Hippocampal formation (tissue), 2 donors: ENCODE measurements at places on chromosomes 4 and X.

DNA sequence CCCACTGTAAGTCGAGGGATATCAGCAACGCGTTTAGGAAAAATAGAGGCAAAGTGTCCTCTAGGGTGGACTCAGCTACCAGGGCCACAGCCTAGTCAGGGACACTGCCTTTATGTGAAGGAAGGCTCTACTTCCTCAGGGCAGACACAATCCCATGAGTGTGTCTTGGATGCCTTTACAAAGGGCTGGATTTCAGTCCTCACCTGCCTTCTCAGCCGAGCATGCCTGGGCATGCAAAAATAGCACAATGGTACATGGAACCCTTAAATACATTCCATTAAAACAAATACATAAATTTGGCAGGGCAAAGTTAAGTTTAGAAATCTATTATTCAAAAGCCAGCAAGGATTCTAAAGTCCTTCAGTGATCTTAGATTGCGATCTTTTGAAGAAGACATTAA, 51.1 kb downstream of the DMD start:
- DNase-seq, result no peak

- DNase-seq, result no peak
These were observed 536.2 kb downstream of the MID1IP1 start for GRCh38 chrX:39337451-39337850.

DNA sequence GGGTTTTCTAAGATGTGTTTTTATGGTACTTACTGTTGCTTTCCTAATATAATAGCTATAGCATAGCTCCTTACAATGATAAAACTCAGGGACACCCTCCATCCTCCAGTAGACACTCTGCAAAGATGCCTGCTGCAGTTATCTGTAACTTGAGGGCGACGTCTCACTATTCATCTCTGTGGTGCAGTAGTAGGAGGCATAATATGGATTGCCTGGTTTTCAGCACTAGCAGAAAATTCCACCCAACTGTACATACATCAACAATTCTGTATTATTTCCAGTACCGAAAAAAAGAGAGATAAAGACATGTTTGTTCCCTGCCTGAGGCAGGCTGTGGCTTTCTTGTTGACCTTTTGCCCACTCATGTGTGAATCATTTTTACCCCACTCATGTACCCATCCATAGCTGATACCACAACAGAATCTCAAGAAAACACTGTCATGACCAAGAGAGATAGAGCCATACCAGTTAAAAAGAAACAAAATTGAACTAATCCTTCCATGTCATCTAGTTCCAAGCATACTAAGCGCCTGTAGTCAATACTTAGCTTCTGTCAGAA, 220.1 kb downstream of the RAB28 start:
- no peak for DNase-seq

GRCh38 chr4:140653718-140654494, 85.1 kb upstream of the UCP1 start:
- no peak for DNase-seq

GRCh38 chr4:186712690-186713089, 11.0 kb downstream of the FAT1 start:
- no peak for DNase-seq

- no peak for DNase-seq
These were observed 134.2 kb downstream of the PTTG2 start for GRCh38 chr4:38094419-38094818.

- DNase-seq, result no peak
These were observed 188.7 kb upstream of the TLL1 start for GRCh38 chr4:165684177-165684805.
